ENCODE measurements at places on chromosomes 4 and X. TPM values are rescaled to one million over a fixed set of nuclear protein-coding genes. Genes with fewer than 3 reads are reported as not detected.

The ZCCHC12 gene
- total RNA-seq = 0.16 TPM

The MGAT4D gene
- not detected for total RNA-seq

The NXF2 gene
- total RNA-seq = not detected

The ZCCHC18 gene
- 2.1 TPM for total RNA-seq

The NHS gene
- 8.1 TPM for total RNA-seq

The HSFX2 gene
- not detected for total RNA-seq

The RASSF6 gene
- 0.07 TPM for total RNA-seq

The SCML2 gene
- total RNA-seq = 1.2 TPM

The ABCG2 gene
- 0.34 TPM for total RNA-seq

Data from astrocyte (in vitro differentiated cells and primary cell).